ENCODE measurements at places on chromosomes 6 and 20.

GRCh38 chr20:18983796-18984195 lies 170.2 kb downstream of the SCP2D1 start:
- no peak for DNase-seq

DNA sequence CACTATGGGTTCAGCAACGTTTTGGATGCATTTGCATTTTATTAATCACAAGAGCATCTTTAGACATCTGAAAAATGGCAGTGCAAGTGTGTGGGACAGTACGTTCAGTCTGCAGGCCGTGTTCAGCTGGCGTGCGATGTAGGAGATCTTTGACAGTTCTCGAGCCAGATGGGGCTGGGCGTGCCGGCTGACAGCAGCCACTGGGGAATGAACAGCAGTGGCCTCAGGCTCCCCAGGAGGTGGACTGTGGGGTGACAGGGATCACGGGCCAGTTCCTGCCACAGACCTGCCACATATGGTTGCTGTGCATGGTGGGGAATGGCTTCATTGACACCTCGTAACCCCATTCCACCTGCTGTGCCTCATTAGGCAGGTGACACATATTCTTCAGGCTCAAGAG lies 16.4 kb upstream of the MLN start:
- DNase-seq: no peak

DNA sequence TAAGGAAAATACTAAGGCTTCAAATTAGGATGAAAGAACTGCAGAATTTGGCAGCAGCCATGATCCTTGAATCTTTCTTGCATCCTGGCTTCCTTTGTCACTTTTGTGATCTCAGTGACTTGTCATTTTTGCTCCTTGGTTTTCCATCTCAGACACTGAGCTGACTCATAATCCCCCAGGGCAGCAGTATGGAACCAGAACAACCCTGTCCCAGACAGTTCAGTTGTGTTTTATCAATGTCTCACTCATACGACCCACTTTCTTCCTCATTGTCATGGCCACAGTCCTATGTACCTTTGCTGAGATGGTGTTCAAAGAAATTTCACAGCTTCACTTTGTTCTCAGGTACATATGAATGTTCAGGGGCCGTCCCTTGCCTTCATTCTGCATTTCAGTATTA lies 488.5 kb upstream of the BTBD3 start:
- DNase-seq: no peak

DNA sequence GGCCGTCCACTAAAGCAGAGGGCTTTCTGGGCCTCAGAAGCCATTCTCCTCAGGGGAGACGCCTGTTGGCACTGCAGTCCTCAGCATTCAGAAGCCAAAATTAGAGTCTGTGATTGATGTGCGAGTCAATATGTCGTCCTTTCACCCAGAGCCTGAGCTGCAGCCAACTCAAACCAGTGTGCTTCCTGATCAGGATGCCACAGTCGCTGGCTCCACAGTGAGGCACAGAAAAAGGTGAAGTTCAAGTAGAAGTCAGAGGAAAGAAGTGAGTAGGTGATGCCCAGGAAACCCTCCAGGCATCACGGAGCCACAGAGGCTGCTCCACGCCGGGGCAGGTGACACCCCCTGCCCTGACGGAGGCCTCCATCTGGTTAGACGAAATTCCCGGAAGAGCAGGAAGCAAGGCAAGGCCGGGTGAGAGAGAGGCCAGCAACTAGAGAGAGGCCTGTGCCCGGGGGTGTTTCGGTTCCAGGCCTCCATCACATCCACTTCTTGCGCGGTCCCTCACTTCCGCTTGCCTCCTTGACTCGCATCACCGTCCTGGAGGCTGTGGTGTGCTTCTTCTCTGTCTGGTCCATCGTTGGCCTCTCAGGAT lies 177.7 kb upstream of the SNX9 start:
- DNase-seq: no peak

DNA sequence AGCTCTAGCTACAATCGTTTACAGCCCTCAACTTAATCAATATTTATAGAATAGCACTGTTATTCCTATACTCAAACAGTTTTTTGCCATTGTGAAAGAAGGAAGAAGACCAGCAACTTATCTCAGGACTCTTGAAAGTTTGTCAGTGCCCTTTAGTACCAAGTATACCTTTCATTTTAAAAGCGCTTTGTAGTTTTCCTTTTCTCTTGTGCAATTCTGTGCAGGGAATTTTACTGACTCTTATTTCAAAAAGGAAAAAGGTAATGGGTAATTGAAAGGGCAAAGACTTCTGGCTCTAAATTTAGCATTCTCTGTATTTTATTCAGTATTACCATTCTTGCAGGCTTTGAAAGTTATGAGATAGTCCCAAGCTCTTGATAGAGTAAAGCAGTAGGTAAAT lies 16.8 kb upstream of the RHAG start:
- DNase-seq: no peak
